ENCODE measurements at places on chromosomes 16 and 17.

GRCh38 chr16:46691726-46692125 lies 2.3 kb downstream of the ORC6 start:
- DNase-seq: no peak

GRCh38 chr16:82055117-82055516 lies 20.1 kb downstream of the HSD17B2 start:
- no peak for DNase-seq

GRCh38 chr17:30148376-30148775 lies 31.8 kb downstream of the NSRP1 start:
- DNase-seq: no peak

- DNase-seq: no peak
Measured at GRCh38 chr17:79648181-79648831, 37.5 kb upstream of the RBFOX3 start.

DNA sequence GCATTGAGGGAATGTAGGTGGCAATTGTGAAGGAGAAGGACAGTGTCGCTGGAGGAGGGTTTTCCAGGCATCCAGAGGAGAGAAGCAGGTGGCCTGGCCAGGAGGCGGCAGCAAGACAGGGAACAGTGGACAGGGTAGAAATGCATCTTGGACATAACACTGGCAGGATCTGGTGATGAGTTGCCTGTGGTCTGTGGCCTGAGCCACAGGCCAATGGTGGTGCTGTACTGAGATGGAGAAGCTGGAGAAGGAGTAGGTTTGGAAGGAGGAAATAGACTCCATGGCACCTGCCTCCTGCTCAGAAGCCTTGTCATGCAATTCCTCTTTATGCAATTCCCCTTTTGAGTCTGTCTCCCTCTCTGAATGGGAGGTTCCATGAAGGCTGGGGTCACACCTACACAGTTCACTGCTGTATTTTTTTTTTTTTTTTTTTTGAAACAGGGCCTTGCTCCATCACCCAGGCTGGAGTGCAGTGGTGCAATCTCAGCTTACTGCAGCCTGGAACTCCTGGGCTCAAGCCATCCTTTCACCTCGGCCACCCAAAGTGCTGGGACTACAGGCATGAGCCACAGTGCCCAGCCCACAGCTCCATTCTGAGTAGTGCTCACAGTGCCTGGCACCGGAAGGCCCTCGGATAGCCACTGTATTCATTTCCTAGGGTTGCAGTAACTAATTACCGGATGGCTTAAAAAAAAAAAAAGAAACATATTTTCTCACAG lies 13.5 kb upstream of the CACNG4 start:
- no peak for DNase-seq

GRCh38 chr17:29714146-29714545 lies 91.4 kb upstream of the CORO6 start:
- no peak for DNase-seq
